Activated naive CD4-positive, alpha-beta T cell treated with Interleukin-2 at 50 U/mL for 16 hours (primary cell): ENCODE measurements at places on chromosomes 2 and 18.
A peak's percentile ranks its signal among the peaks of the same experiment; 100 is the strongest.

DNA sequence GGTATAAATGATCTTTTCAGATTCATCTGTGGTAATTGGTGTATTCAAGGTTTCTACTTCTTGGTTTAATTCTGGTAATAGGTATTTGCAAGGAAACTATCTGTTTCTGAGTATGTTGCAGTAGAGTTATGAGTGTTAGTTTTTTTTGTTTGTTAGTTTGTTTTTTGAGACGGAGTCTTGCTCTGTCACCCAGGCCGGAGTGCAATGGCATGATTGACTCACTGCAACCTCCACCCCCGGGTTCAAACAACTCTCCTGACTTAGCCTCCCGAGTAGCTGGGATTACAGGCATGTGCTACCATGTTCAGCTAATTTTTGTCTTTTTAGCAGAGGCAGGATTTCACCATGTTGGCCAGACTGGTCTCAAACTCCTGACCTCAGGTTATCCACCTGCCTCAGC lies 60.9 kb upstream of the IL1R2 start:
- no peak for DNase-seq

DNA sequence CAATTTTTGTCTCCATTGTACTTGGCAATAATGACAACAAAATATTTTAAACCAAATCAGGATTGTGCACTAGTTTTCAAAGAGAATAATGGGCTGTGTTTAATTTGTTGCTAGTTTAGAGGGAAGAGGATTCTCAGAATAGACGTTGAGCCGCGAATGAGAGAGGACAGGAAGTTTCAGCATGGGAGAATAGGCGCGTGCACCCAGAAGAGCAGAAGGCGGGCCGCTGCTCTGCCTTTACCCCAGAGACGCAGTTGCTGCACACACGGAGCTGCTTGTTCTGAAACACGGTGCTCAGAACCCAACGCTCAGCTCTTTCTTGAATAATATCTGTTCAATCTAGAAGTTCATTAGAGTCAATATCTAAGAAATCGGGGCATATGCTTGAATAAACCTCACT lies 223.4 kb downstream of the MYT1L start:
- no peak for DNase-seq

GRCh38 chr2:226883296-226883795 lies 47.5 kb downstream of the RHBDD1 start:
- no peak for DNase-seq

DNA sequence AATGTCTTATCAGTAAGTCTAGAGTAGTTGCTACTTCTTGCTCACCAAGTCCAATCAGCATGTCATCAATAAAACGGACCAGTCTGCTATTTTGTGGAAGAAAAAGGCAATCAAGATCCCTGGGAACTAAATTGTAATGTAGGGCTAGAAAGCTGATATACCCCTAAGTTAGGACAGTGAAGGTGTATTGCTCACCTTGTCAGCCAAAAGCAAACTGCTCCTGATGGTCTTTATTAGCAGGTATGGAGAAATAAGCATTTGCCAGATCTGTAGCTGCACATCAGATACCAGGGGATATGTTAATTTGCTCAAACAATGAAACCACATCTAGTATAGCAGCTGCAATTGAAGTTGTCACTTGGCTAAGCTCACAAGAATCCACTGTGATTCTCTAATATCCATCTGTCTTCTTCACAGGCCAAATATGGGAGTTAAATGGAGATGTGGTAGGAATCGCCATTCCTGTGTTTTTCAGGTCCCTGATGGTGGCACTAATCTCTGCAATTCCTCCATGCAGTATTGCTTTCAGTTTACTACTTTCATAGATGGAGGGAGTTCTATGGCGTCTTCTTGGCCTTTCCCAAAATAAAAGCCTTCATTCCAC lies 75.0 kb downstream of the TMEM237 start:
- no peak for DNase-seq

DNA sequence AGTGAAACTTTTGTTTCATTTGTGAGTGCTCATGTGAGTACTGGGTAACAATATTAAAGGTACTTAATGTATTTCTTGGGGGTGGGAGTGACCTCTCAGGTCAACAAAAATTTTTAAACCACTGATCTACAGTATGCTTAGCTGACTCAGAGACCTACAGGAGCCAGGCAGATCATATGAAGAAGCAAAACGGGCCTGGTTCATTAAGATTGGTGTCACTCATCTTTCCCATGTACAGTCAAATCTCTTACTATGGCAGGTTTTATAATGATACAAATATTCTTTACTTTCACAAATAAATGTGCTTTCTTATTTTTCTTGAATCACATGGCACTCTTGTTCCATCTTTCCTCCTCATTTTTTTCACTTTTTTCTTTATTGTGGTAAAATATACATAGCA lies 7.7 kb upstream of the TMSB10 start:
- no peak for DNase-seq

DNA sequence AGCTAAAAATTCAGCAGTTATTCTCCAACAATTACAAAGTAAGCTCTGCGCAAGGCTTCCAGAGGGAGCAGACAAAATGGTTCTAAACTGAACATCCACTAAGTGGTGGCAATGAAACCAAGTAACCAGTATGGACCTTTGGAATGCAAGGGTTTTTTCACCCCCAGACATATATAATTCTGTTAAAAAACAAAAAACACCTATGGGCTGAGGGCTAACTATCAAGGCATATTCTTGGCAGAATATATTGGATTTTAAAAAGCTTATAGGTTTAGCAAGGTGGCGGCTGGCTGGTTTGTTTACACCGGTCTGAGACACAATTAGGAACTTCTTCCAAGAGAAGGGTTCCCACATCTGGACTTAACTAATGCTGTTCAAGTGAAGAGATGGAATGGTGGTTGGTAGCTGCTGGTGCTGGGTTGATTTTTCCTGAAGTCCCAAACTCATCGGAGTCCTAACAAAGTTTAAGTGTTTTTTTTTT lies 2.8 kb downstream of the ZFP36L2 start:
- DNase-seq, result no peak

- DNase-seq, result no peak
These were observed 209.1 kb downstream of the TFCP2L1 start for GRCh38 chr2:121075641-121076497.

- DNase-seq, result no peak
These were observed 205.4 kb downstream of the ZNF407 start for GRCh38 chr18:74803117-74803516.

DNA sequence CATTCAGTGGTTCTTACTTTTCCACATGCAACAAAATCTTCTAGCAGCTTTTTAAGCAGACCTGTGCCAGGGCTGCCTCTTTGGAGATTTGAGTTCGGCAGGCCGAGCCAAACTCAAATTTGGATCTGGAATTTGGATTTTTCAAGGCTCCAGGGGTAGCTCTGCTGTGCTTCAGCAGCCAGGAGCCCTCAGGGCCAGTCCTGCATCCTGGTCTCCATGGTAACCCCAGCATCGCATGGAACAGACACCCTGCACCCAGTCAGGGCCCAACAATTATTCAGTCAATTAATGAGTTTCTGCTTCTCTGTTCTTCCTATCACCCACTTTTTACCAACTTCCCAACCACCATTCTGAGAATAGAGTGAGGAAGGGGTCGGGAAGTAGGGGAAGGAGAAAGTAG lies 30.0 kb downstream of the EN1 start:
- no peak for DNase-seq

GRCh38 chr2:47177043-47177565 lies 22.0 kb upstream of the STPG4 start:
- no peak for DNase-seq

GRCh38 chr18:76490670-76491472 lies 4.2 kb downstream of the ZNF516 start:
- peak; percentile 45 for DNase-seq

GRCh38 chr2:1477196-1478040 lies 64.2 kb downstream of the TPO start:
- DNase-seq, result no peak

- DNase-seq, result no peak
These were observed 281.1 kb upstream of the SLC14A2 start for GRCh38 chr18:45334191-45334590.

GRCh38 chr2:101912545-101912944 lies 79.2 kb upstream of the IL1R2 start:
- peak; percentile 20 for DNase-seq

- no peak for DNase-seq
These were observed 168.4 kb downstream of the ZFP36L2 start for GRCh38 chr2:43057742-43058725.

DNA sequence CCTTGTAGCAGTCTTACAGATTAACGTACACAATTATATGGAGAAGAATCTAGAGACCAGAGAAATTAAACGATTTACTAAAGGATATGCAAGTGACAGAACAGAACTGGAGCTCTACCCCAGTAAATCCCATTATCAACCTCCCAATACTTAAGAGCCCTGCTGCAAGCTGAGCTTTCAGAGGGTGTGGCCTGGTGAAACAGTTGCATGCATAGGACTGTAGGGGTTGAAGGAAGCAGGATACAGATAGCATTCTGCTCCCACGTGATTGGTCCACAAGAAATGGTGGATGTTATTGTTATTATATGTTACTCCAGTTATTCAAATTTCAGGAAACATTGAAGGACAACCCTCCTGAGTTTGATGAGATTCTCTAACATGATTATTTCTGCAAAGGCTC lies 210.8 kb upstream of the THUMPD2 start:
- DNase-seq, result no peak

DNA sequence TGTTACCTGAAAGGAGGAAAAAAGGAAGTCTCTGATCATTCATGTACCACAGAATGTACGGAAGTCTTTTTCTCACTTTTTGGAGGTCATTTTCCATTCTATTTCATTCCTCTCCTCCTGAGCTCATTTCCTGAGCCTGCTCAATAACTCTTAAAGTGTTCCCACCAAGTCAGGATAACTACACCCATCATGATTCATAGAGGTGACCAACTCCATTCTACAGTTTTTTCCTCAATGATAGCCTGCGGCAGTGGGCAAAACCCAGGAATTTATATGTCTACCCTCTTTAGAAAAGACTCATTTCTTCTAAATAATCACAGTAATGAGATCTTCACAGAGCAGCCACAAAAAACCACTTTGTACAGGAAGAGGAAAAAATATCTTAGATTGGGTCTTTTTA lies 372.5 kb downstream of the RBM43 start:
- no peak for DNase-seq

GRCh38 chr2:36425608-36426355 lies 70.2 kb downstream of the CRIM1 start:
- no peak for DNase-seq

DNA sequence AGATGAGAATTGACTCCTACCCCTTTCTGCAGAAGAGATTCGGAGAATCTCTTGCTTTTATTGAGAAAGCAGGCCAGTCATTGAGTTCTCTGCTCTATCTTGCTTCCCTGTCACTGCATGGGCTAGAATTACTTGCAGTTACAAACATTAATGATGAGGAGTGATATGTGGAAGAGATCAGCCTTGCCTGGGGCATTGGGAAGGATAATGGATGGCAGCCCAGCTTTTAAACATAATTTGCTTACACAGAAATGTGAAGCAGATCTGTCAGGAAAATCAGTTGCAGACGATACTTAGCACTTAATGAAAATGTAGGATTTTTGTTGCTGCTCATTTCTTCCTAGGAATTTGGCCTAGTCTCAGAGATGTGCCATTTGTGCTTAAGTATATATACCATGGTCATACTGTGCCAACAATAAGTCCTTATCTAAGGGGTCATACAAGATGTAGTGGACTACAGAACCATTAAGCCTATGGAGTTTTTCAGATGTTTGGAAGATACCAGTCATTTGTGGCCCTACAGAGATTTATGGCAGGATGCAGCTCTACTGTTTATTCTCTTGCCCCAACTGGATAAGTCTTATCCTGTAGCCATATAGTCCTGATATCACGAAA lies 92.7 kb downstream of the XRCC5 start:
- no peak for DNase-seq

- DNase-seq, result no peak
These were observed 20.9 kb upstream of the KIDINS220 start for GRCh38 chr2:8858264-8858663.

- no peak for DNase-seq
These were observed 146.5 kb downstream of the ASB1 start for GRCh38 chr2:238573065-238573778.

- no peak for DNase-seq
These were observed 71.0 kb upstream of the SP3 start for GRCh38 chr2:174035981-174036742.

- DNase-seq, result no peak
These were observed 7.9 kb downstream of the GPN1 start for GRCh38 chr2:27636766-27637165.

DNA sequence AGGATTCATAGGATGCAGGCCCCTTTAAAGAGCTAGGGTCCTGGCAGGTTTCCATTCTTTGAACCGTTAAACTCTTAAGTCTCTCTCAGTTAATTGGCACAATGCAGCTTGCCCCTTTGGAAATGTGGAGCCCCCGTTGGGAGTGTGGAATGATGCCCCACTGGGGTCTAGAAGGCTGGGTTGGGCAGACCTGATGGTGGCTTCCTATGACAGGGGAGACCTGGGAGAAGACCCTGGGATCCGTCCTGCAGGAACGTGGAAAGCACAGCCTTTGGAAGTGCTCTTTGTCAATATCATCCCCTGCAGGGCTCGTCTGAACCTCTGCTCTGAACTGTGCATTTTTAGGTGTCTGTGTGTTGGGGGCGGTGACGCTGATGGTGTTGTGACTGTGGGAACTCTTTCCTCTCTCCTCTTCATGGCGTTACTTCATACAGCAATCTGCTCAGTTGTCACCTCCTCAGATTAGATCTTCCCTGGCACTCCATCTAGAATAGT lies 190.6 kb downstream of the MYCN start:
- DNase-seq, result no peak

DNA sequence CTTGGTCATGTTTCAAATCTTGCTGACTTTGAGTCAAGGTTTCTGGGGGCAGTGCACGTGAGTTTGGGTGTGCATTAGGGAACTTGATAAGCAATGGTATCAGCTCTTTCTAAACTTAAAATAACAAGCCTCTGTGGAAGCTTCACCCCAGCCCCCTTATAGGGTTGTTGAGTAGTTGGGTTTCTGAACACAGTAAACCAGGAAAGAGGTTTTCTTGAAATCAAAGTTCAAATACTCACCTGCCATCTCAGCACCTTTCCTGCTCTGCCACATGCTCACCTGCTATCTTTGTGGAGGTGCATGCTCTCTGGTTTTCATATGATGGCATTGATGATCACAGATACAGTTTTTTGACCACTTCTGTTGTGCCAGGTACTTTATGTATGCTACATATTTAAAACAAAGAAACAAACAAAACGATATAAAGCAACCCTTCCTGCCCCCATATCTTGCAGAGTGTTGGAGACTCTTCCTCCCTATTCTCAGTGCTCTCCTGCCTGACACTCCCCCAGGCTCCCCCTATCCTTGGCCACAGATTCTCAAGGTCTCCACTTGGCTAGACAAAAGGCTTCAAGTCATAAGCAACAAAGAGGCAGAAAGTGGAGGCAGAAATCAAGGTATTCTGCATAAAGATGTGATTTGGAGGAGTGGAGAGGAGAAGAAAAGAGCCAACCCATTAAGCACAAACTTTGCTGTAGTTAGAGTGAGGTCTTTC lies 360.6 kb downstream of the CYRIA start:
- no peak for DNase-seq

- DNase-seq, result no peak
These were observed 471.1 kb downstream of the CCDC85A start for GRCh38 chr2:56654936-56655335.

- no peak for DNase-seq
These were observed 83.5 kb downstream of the COBLL1 start for GRCh38 chr2:164757934-164758695.

- DNase-seq, result no peak
These were observed 342.8 kb downstream of the DYSF start for GRCh38 chr2:71796174-71796593.
